ENCODE measurements at places on chromosomes 11 and 22.
A peak's percentile ranks its signal among the peaks of the same experiment; 100 is the strongest.

DNA sequence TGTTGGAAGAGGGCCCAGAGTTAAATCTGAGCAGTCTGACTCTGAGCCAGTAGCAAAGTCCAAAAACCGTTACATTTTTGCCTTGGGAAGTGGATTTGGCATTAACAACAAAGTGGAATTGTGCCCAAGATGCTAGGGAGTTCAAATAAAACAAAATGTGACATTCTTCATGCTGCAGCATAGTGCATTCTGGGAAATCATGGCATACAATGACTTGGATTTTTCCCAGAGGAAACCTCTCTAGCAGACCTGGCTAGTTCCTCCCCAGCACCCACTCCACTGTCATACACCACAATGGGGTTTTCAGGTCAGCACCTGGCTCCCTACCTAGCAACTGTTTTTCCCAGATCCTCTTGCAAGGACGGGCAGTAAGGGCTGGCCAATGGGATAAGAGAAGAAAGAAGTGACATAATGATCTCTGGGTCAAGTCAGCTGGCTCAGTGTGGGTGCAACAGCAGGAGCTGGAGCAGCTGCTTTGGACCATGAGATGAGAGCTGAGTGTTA is 24.8 kb upstream of the CYB5R3 start:
- H3K36me3 ChIP-seq: peaks cover 7% of the 10 kb centered on the region
- no peak overlapping the region for H3K27ac ChIP-seq
- no peak overlapping the region for H3K4me3 ChIP-seq
- no peaks in the 10 kb centered on the region for H3K4me1 ChIP-seq
- no peaks in the 10 kb centered on the region for H3K27me3 ChIP-seq

- peak; percentile 82 for DNase-seq
- peak overlapping the region; percentile 39 for H3K4me3 ChIP-seq
- H3K36me3 ChIP-seq: peaks cover 11% of the 10 kb centered on the region
Measured at GRCh38 chr11:34644669-34645406, 23.9 kb downstream of the EHF start.

DNA sequence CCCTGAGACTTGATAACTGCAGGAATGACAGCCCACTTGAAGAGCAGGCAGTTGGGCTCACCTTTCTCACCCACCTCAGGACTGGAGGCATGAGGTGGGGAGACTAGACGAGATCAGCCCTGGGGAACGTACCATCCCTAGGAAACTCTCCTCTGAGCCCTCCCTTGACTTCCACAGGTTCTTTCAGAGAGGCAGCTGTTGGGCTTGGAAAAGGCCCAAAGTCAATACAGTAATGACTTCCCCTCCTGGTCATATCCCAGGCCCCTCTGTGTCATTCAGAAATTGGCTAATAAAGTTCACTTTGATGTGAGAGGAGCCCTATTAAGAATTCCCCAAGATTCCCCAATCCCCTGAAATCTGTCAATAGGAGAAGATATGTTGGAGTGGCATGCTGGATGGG is 5.8 kb upstream of the NECTIN1 start:
- H3K4me1 ChIP-seq: no peaks in the 10 kb centered on the region
- no peak overlapping the region for H3K4me3 ChIP-seq
- no peak overlapping the region for H3K27ac ChIP-seq
- no peaks in the 10 kb centered on the region for H3K36me3 ChIP-seq
- DNase-seq: no peak

DNA sequence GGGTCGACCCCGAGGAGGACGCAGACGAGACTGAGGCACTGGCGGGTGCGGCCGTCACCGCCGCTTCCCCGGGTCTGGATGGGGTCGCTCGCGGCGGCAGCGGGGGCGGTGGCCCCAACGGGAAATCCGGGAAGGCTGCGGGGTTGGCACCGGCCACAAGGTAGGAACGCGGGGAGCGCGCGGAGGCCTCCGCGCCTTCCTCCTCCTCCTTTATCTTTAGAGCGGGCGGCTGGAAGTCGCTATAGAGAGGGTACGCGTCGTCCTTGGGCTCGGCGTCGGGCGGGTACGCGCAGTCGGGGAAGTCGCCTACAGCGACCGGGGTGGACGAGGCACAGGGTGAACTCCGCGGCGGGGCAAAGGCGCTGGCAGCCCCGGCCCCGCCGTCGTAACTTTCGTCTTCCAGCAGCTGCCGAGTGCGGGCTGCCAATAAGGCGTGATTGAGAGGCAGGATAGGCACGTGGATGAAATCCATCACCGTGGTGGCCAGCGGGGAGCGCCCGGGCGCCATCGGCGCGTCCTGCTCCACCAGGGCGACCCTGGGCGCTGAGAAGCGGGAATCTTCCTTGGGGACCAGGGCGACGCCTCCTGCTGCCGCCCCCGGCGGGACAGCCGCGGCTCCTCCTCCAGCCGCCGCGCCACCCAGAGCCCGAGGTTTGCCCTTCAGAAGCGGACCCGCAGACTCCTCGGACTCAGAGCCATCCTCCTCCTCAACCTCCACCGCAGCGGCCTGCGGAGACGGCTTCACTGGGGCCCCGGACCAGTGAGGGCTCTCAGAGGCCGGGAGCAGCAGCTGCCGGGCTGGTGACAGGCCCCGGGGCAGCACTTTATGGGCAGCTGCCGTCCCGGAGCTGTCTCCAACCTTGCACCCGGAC is 1.7 kb downstream of the PGR start:
- peaks cover 12% of the 10 kb centered on the region for H3K27me3 ChIP-seq
- no peaks in the 10 kb centered on the region for H3K36me3 ChIP-seq
- no peaks in the 10 kb centered on the region for H3K4me1 ChIP-seq
- H3K27ac ChIP-seq: no peak overlapping the region
- H3K4me3 ChIP-seq: no peak overlapping the region

DNA sequence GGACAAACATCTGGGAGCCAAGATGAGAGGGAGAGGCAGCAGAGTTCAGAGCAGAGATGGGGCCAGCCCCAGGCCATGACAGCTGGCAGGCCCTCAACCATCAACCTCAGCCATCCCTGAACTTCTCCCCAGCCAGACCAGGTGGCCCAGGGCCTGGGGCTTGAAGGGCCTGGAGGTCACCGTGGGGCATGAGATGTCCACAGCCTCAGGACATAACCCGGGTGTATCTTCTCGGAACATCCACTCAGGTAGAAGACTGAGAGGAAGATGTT is 12.4 kb upstream of the SLC39A13 start:
- H3K36me3 ChIP-seq: no peaks in the 10 kb centered on the region
- no peaks in the 10 kb centered on the region for H3K4me1 ChIP-seq
- no peak overlapping the region for H3K27ac ChIP-seq
- H3K4me3 ChIP-seq: no peak overlapping the region

DNA sequence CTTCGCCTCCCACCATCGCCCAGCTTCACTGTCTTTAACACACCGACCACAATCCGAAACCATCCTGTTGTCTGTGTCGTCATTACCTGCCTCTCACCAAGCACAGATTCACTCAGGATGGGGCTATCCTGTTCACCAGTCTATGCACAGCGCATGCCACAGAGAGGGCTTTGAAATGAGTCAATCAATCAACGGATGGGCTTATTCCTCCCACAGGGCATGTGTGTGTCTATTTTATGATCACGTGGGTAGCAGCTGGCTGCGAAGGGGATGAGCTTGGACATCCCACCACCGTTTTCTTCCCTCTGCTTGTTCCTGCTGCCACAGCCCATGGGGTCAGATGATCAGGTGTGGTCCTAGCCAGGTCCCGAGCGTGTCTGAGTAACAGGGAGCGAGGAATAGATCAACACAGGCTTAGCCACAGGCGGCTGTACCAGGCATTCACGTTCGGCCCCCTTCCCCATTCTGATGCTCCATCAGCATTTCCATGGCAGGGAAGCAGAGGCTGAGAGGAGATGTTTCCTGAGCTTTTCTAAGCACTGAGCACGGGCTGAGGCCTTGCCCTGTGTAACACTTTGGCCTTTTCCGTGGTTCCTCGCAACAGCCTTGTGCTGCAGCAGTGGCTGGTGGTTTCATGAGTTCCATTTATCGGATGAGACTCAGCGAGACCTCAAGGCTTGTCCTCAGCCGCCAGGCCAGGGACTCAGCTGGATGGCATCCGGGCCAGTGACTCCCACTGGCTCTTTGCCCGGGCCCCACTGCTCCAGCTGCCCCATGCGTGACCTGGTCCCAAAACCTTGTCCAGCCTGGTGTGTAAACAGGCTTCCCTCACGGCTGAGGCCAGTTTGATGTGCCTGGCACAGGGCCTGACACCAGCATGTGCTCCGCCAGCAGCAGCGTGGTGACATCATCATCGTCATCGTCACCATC is 48.1 kb upstream of the FGF3 start:
- no peak overlapping the region for H3K4me3 ChIP-seq
- H3K27ac ChIP-seq: no peak overlapping the region
- H3K27me3 ChIP-seq: no peaks in the 10 kb centered on the region
- no peaks in the 10 kb centered on the region for H3K36me3 ChIP-seq

DNA sequence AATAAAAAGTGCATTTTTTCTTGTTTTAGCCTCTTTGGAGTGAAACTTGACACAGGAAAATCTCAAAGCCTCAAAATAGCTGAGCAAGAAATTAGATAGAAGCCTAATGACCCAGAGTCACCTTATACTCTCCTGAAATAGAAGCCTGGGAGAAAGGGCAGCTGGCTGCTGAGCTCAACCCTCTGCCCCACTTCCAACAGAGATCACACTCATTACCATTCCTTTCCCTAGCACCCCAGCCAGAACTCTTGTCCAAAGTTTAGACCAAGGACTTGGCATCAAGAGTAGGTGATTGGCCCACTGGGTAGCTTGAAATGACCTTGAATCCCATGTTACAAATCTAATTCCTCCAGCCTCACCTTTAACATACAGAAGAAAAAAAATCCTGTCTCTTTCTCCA is 62.7 kb upstream of the AMOTL1 start:
- DNase-seq: no peak
- peaks cover 18% of the 10 kb centered on the region for H3K4me1 ChIP-seq
- H3K4me3 ChIP-seq: peak overlapping the region; percentile 81
- H3K27ac ChIP-seq: peak overlapping the region; percentile 95
- no peaks in the 10 kb centered on the region for H3K36me3 ChIP-seq

DNA sequence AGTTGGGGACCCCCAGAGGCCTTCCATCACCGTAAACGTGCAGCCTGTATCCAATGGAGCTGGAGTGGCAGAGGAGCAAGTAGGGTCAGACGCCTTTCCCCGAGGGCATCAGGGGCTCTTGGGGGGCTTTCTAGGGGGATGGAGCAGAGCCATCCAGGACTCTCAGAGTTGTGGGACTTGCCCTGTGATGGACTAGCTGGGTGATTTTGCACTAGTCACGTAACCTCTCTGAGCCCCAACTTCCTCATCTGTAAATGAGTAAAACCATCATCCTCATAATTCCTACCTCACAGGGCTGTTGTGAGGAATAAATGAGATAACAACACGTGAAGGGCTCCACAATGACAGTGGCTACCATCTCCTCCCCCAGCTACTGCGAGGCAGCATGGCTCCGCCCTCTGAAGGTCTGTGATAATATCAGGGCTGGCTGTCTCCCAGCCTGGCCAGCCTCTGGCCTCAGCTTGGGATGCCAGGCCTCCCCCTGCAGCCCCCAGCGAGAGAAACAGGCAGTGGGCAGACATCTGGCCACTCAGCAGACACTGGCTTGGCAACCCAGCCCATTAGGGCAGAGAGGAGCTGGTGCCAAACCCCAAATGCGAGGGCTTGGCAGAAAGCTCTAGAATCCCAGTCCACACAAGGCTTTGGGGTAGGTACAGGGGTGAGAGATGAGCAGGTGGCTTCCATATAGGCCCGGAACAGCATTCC is 6.7 kb downstream of the USP2 start:
- peaks cover 4% of the 10 kb centered on the region for H3K36me3 ChIP-seq
- DNase-seq: no peak
- no peak overlapping the region for H3K27ac ChIP-seq
- no peaks in the 10 kb centered on the region for H3K27me3 ChIP-seq
- no peak overlapping the region for H3K4me3 ChIP-seq

GRCh38 chr11:85974122-85974521 is 94.8 kb downstream of the PICALM start:
- H3K4me1 ChIP-seq: no peaks in the 10 kb centered on the region
- DNase-seq: peak; percentile 20
- no peaks in the 10 kb centered on the region for H3K27me3 ChIP-seq
- peaks cover 53% of the 10 kb centered on the region for H3K36me3 ChIP-seq
- no peak overlapping the region for H3K4me3 ChIP-seq
- no peak overlapping the region for H3K27ac ChIP-seq

DNA sequence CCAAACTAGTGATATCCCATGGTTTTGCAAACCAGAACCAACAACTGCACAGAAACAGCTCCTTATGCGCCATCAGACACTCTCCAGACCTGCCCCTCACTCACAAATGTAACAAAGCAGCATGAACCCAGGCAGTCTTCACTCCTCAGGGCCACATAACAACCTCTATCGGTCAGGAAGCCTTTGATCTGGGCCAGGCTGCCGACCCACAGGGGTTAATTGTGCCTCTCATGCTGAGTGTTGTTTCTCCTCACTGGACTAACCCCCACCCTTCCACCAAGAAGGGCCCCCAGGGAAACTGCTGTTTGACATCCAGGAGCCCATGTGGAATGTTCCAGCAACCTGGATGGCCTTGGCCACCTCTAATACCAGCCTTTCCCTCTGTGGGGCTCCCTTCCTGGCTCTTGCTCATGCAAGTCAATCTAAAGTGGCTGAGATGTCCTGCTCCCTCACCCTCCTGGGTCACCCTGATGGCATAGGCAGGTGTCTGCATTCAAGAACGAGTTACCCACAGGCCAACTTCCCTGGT is 7.9 kb upstream of the RGL4 start:
- no peak overlapping the region for H3K27ac ChIP-seq
- no peaks in the 10 kb centered on the region for H3K27me3 ChIP-seq
- H3K4me3 ChIP-seq: no peak overlapping the region
- no peaks in the 10 kb centered on the region for H3K4me1 ChIP-seq
- H3K36me3 ChIP-seq: no peaks in the 10 kb centered on the region

DNA sequence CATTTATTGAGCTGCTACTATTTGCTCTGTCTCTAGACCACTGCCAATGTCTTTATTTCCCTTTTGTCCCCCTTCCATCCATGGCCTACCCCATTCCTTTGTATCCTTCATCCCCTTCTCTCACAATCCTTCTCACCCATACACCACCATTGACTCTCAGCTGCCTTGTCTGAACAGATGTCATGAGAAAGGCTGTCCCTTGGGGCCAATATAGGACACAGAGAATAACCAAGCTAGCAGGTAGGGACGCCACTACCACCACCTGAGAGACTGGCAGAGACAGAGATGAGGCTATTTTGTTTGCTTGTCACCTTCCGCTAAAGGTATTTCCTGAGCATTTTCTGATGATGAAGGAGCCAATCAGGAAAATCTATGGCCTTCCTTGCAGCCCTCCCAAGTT is 138.9 kb downstream of the CD44 start:
- no peak for DNase-seq
- peaks cover 5% of the 10 kb centered on the region for H3K36me3 ChIP-seq
- H3K4me3 ChIP-seq: no peak overlapping the region
- peaks cover 32% of the 10 kb centered on the region for H3K4me1 ChIP-seq
- no peaks in the 10 kb centered on the region for H3K27me3 ChIP-seq
- H3K27ac ChIP-seq: peak overlapping the region; percentile 95

- H3K4me3 ChIP-seq: peak overlapping the region; percentile 28
- H3K27me3 ChIP-seq: no peaks in the 10 kb centered on the region
- peaks cover 11% of the 10 kb centered on the region for H3K4me1 ChIP-seq
- peak; percentile 94 for DNase-seq
- peak overlapping the region; percentile 70 for H3K27ac ChIP-seq
Measured at GRCh38 chr11:2933375-2934020, 4.3 kb upstream of the PHLDA2 start.

Data from MCF 10A (cell line).